Stimulated activated CD8-positive, alpha-beta memory T cell treated with anti-CD3 and anti-CD28 coated beads, Interleukin-4, amount 100 ng/mL, for 1 hour (primary cell): ENCODE measurements at places on chromosomes 3 and 15.

DNA sequence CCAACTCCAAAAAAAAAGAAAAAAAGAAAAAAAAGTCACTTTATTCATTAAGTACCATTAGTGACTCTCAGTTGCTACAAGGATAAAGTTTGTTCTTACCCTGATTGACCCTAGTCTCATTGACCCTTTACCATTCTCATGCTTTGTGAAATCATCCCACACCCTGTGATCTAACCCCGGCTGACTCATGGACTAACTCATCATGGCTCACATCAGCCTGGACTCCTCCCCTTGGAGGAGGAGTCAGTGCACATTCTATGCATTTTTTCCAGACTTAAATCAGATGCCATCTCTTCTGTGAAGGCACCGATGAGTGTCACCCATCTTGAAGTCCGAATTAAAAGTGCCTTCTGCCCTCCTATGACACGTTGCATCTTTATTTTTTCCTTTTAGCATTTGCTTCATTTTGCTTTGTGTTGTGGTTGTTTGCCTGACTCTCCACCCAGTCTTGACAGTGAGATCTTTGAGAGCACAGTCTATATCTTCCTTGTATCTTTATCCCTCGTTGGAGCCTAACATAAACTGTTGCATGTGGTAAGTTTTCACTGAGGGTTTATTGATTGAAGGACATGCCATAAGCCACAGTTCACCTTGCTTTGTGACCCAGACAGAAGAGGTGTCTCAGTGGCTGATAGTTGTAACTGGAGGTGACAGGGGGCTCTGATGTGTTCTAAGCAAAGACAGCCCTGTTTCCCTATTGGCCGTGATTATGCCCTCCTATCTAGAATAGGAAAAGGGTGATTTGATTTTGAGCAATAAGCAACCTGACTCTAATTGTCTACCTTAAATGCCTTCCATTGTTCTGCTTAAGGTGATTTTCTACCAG lies 72.1 kb downstream of the IL1RAP start:
- DNase-seq, result no peak

GRCh38 chr15:82852941-82853561 lies 43.6 kb downstream of the WHAMM start:
- no peak for DNase-seq

DNA sequence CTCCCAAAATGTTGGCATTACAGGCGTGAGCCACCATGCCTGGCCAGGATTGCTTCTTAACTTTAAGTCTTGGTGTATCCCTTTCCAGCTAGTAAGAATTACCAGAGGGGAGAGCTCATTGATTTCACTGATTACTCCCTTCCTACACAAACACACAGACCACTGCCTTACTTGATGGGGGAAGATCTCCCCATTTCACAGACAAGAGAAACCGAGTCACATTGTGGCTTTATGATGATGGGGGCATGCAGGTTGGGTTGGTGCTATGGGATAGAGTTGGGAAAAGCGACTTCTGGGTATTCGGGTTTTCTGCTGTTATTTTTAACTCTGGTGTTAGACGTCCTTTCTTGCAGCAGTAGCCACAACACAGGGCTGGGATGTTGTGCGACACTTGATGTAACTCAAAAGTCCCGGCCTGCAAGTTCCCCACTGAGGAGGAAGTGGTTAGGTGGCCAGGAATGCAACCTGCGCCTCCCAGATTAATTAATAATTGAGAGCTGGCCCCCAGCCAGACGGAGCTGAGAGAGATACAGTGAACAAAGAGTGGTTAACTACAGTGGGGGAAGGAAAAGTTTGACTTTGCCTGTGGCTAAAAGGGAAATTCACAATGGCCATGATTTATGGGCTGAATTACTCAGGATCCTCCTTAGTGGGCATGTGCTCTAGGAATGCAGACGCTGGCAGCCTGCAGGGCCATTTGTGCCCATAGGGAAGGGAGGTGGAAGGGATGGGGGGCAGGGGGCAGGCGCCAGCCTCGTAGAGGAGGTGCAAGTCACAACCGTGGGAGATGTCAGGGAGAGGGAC lies 63.6 kb downstream of the SMAD6 start:
- DNase-seq, result no peak

DNA sequence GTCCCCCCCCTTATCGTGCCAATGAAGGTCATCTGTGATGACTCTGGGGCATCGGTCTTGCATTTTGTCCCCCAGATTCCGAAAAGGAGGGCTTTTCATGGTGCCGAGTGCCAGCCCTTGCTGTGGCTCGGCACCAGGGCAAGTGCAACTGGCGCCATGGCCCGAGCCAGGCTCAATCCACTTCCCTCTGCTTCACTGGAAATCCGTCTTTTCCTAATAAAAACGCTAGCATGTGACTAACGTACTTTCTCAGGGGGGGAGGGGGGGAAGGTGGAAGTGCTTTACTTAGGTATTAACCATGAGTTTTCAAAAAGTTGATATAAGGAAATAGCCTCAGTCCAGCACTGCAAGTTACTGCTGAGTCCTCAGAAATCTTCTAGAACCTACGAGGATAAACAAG lies 20.5 kb downstream of the TRPM1 start:
- no peak for DNase-seq

- DNase-seq, result no peak
These were observed 46.3 kb downstream of the GASK1A start for GRCh38 chr3:43025423-43025822.

GRCh38 chr3:185763347-185764005 lies 61.4 kb downstream of the IGF2BP2 start:
- DNase-seq, result no peak

DNA sequence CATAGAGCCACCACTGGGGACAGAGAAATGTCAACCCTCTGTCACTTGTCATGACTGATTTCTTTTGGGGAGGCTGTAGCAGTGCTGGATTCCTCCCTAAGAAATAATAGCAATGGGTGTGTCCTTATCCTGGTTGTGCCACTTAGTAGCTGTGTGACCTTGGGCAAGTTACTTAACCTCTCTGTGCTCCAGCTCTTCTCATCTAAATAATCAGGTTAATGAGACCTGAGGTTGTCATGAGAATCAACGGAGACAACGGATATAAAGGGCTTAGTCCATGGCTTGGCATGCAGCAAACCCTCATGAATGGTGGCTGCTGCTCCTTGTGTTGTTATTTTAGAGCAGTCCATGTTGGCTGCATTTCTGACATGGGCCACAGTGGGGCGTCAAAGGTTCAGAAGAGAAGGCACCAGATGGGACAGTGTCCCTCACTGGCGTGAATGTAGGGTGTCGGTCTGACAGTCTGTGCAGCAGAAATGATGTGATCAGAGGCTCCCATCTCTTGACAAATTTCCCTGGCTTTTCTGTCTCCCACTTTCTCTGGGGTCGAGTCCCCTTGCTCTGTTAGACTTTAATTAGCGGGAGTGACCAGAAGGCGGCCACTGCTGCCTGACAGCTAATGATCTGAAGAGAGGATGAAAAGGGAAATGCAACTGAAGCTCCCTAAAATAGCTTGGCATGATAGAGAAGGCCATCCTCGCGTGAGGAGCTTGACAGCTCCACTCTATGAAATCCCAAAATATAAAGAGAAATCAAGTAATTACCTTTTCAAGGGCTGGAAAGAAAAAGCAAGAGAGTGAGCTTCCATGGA lies 209.4 kb downstream of the CADPS start:
- DNase-seq, result no peak

DNA sequence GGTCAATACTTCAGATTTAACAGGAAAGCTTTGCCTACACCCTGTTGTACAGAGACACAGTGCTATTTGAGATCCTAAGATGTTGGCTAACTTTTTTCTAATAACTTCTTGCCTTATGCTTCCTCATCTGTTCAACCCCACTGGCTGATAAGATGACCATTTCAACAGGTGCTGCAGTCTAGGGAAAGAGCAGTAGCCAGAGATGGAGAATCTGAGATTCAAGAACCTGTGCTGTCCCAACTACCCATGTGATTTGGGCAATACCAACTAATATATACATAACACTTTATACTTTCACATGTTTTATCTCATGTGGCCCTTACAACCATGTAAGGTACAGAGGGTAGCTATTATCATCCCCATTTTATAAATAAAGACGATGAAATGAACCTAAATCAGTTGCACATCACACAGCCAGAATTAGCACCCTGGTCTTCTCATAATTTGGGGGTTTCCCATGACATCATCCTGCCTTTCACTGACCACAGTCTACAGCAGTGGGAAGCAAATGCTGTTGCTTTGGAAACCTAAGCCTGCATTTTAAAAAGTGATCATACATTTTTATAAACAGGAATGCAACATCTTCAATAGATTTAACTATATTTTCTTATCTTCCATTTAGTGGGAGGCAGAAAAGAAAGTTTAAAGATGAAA lies 9.7 kb downstream of the TTC23 start:
- no peak for DNase-seq

DNA sequence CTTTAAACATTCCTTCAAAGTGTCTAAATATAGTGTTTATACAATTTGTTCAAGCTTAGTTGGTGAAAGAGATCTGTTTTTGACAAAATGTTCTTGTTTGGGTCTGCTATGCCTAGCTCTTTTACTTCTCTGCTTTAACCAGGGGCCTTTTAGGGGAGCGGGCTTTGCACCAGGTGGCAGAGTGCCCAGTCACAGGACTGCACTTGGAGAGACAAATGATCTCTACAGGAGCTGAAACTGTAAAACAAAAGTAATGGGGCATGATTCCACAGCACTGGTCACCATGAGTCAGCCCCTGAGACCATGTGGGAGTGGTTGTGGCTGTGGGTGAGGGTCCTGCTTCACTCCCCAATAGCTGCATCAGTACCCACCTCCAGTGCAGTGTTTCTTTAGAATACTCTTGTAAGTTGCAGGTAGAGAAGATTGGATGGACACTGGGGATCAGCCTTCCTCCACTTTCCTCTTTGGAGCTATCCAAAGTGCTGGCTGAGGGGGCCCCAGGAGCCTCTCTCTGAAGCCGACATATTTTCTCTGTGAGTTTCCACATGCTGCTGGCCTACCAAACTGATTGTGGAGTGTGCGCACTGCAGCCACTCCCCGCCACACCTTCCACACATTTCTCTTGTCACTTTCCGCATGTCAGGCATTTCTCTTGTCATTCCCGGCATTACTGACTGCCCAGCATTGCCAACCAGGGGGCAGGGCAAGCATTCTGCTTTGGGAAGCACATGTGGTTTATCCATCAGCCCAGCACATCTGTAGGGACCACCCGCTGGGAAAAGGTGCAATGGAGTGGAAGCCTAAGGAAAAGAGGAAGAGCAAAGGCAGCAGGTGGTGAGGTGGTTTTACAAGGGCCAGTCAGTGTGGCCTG lies 110.0 kb downstream of the EPHB1 start:
- no peak for DNase-seq

- DNase-seq, result no peak
These were observed 17.7 kb downstream of the ACAA1 start for GRCh38 chr3:38119248-38119544.

GRCh38 chr3:197050511-197050910 lies 20.9 kb upstream of the MELTF start:
- no peak for DNase-seq

- no peak for DNase-seq
These were observed 50.5 kb upstream of the DNAJC19 start for GRCh38 chr3:181040030-181040429.

- no peak for DNase-seq
These were observed 54.5 kb downstream of the KIF9 start for GRCh38 chr3:47228088-47228487.

DNA sequence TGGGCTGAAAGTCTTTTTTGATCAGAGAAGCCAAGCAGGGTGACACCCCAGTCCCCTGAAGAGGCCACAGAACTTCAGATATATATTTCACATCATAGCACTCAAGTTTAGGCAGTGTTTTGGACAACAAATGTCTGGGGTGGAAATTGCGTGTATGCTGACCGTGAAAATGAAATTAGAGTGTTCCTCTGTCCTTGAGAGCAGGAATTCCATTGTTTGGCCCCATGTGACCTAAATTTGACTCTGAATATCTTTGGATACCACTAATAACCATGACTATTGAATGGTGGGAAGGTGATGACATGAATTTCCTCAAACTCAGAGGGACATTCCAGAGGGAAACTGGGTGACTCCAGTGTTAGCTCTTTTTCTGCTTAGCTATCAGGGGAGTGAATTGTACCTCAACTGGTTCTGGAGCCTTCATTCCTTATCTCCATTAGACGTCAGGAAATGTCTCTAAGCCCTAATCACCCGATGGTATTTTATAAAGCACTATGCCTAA lies 263.5 kb upstream of the RASGRP1 start:
- no peak for DNase-seq

GRCh38 chr15:77915261-77915960 lies 162.1 kb downstream of the TBC1D2B start:
- DNase-seq, result no peak

DNA sequence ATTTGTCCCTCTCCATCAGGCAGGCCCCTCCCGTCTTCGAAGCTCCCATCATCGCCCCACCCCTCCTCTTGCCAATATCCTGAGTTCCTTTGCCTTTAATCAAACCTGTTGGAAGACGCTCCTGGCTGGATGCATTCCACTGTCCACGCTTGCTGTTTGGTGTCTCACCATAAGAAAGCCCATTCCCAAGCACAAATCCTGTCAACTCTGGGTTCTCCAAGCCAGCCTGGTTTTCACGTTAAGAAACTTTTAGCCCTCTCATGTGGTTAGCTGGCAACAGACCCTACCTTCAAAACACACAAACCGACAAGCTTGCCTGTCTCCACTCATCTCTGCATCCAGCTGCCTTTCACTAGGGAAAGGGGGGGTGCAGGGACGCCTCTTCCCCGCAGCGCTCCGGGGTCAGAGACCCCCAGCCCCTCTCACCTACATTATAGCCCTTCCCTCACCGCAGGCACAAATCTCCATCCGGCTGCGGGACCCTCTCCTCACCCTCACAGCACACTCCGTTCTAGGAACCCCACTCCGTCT lies 1.1 kb downstream of the GORASP1 start:
- no peak for DNase-seq

GRCh38 chr3:157805538-157805937 lies 300.7 kb downstream of the SHOX2 start:
- DNase-seq, result no peak

- no peak for DNase-seq
These were observed 29.2 kb downstream of the CPN2 start for GRCh38 chr3:194321693-194322640.

GRCh38 chr15:101201411-101202174 lies 50.3 kb downstream of the CHSY1 start:
- DNase-seq, result no peak

GRCh38 chr3:162441716-162442115 lies 945.1 kb downstream of the OTOL1 start:
- DNase-seq, result no peak

- no peak for DNase-seq
These were observed 353.4 kb downstream of the EPHB1 start for GRCh38 chr3:135148398-135149020.

DNA sequence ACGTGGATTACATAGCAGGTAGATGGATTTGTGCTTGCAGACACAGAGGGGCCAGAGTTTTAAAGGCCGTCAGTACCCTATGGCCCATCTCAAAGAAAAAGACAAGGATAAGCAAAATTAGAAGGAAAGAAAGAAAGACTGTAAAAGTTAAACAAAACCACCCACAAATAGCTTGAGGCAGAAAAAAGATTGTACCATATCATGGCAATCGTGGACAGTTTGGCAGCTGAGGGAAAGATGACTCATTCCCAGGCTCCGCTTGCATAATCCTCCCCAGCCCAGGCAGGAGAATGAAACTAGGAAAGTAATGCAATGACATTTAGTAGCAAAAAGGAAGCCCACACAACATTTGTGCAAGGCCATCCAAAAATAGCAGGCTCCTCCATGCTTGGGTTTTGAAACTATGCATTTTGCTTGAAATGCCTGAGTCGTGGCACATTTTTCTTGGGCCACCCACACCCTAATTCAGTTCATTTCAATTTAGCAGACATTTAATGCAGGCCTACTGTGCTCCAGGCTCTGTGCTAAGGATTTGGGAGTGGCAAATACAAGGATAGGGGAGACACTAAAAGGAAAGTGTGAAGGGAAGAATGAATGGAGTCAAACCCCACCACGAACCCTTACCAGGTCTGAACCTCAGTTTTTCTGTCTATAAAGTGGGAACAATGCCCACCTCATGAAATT lies 40.9 kb upstream of the SMAD3 start:
- DNase-seq, result no peak
